ENCODE measurements at places on chromosomes 7 and 10.

- DNase-seq = no peak
These were observed 2.6 kb downstream of the PLXDC2 start for GRCh38 chr10:19818876-19819275.

DNA sequence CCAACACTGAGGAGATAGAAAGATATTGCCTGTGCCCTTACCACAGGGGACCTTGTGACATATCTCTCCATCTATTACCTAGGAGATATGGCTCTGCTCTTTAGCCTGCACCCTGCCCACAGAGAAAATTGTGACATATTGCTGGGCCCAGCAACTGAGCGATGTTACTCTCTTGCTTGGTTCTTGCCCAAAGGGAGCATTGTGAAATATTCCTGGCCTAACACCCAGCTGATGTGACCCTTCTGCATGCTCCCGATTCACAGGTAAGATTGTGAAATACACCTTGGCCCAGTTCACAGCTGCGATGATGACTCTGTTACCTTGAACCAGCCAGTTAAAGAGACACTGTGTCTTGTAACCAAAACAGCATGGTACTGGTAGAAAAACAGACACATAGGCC, 37.2 kb upstream of the ZNF107 start:
- DNase-seq = no peak

- no peak for DNase-seq
These were observed 716.6 kb upstream of the GALNT17 start for GRCh38 chr7:70415179-70415972.

DNA sequence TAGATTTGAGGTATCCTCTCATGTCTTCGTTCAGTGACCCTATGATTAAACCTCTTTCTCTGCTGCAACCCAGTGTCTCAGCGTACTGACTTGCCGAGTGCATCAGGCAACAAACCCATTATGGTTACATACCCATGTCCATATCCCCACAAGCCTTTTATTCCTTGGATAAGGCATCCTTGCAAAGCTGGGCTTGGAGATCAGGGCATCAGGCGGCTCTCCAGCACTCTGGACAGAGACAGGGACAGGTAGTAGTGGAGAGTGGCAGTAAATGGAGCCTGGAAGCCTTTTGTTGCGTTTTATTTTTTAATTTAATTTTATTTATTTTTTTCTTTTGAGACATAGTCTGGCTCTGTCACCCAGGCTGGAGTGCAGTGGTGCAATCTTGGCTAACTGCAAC, 32.0 kb upstream of the NPFFR1 start:
- DNase-seq = no peak

- DNase-seq = peak; percentile 69
These were observed 30.0 kb upstream of the TES start for GRCh38 chr7:116180302-116180701.

GRCh38 chr7:42128703-42129102, 108.3 kb downstream of the GLI3 start:
- DNase-seq = peak; percentile 34

GRCh38 chr7:131031099-131031868, 296.4 kb upstream of the MKLN1 start:
- no peak for DNase-seq

DNA sequence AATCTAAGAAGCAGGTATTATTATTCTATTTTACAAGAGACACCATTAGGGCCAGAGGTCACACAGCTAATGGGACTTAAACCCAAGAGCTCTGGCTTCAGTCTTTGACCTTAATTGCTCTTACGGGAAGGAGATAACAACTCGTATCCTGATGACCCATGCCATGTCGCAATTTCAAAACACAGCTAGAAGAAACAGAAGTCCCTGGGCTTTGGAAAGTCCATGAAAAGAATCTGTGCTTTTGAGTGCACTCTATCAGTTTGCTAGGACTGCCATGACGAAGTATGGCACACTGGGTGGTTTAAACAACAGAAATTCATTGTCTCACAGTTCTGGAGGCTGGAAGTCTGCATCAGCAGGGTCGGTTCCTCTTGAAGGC, 247.8 kb upstream of the AOAH start:
- DNase-seq = no peak

DNA sequence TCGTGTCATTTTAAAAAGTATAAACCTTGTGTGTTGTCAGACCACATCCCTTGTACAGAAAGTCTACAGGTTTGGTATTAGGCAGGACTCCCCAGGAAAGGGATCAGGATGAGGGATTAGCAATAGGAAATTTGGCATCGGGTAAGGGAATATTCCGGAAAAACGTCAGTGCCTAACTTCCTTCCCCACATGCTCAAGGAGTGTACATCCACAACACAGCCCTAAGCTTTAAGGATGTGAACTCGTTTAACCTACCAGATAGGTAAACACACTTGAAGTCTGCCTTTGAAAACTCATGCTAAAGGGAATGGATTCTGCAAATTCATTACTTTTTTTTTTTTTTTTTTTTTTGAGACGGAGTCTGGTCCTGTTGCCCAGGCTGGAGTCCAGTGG, 194.9 kb downstream of the SKIDA1 start:
- no peak for DNase-seq
